SK-N-MC (cell line): ENCODE measurements at places on chromosomes 1 and 21.

DNA sequence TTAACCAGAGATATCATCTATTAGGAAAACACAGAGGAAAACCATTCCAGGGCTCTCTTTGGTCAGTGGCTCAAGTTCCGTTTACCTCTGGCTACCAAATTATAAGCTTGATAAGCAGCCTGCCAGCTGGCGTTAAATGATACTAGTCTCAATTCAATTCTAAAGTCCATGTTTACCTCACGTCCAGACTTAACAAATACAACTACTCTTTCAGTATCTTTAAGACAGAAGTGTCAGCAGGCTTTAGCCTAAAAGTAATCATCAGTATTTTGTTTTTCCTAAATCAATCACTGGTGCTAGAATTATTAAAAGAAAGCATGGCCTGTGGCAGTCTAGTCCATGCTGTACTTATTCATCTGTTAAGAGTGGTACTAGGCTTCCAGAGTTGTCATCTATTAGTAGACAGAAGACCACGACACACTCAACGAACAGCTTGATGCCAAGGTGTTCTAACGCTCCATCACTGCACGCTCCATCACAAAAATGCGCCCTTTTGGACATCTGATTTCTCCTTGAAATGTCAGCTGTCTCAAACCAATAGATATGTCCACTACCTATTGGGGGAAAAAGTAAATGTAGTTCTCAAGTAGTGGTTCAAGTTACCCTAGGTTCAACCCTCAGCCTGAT, 1.5 kb downstream of the IVNS1ABP start:
- DNase-seq: no peak

DNA sequence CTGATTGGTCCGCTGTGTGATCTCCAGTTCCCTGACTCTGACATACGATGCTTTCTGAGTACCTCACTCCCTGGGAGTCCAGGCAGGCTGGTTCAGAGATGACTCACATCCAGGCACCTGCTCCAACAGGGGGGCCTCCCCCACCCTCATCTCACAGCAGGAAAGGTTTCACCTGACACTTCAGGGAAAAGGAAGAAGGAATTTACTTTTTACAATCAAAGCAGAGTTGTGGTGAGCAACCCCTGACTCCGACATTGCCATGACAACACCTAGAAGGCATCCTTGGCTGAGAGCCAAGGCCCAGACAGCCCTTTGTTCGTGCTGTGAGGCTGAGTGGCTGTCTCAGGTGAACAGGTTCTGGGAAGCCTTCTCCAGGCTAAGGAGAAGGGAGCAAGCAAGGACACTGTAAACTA, 164.6 kb upstream of the GJB5 start:
- DNase-seq: no peak

GRCh38 chr1:98157524-98158313, 236.9 kb upstream of the DPYD start:
- DNase-seq: no peak

GRCh38 chr1:223243441-223244050, 100.5 kb upstream of the TLR5 start:
- DNase-seq: no peak

- no peak for DNase-seq
Observed at GRCh38 chr1:46643368-46643775, 24.8 kb downstream of the ATPAF1 start.

GRCh38 chr1:199308349-199308846, 669.6 kb downstream of the PTPRC start:
- no peak for DNase-seq
